ENCODE measurements at places on chromosomes 5 and 9.

DNA sequence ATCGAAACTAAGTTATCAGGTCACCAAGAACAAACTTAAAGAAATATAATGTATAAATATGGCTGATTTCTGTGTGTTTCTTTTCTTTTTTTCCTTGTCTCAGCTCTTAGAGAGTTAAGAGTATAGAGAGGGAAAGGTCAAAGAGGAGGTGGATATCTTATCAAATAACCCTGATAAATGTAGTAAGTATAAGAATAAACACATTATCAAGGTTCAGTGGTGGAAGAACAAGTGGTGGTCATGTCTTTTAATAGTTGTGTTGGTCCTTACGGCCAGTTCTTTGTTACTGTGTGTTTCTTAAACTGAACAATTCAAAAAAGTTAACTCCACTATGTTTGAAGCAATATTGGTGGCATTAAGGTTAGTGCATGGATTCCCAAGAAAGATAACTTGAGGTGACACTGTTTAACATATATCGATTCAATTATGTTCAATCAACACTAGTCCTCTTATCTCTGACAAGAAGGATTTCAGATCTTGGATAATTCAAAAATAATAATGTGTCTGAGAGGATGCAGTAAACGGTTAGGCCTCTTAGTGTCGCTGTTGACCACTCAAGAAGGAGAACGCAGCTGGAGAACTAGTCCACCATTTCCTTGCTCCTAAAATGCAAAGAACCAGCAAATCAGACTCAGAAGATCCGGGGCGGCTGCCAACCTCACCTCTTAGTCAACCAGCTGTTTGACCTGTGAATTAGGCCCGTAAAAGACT lies at the start of gene PCDHGA3:
PCDHGA3 (plus strand) TSS at position 588 of the 711 bp plus-strand sequence. CDS start 205 bp downstream, outside the sequence.
- DNase-seq = no peak

GRCh38 chr9:37983381-37984067 lies 79.6 kb upstream of the SLC25A51 start:
- no peak for DNase-seq

DNA sequence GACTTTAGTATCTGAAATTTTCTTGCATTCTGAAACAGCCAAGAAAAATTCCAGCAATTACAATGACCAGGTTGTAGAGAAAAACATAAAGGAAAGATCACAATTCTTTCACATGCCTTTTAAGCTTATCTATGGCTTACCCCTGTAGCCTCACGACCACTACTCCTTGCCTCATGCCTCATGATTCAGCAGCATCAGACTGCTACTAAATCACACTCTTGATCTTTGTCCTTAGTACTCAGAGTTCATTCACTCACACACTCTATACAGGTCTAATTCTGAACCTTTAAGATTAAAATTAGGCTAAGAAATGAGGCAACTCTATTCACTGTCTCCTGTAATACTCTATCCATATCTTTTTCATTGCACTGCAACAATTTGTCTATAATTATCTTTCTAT lies 415.1 kb downstream of the MLLT3 start:
- no peak for DNase-seq

- no peak for DNase-seq
Measured at GRCh38 chr9:79256691-79257213, 315.0 kb upstream of the TLE4 start.

GRCh38 chr5:159452480-159453167 lies 122.3 kb upstream of the IL12B start:
- no peak for DNase-seq

DNA sequence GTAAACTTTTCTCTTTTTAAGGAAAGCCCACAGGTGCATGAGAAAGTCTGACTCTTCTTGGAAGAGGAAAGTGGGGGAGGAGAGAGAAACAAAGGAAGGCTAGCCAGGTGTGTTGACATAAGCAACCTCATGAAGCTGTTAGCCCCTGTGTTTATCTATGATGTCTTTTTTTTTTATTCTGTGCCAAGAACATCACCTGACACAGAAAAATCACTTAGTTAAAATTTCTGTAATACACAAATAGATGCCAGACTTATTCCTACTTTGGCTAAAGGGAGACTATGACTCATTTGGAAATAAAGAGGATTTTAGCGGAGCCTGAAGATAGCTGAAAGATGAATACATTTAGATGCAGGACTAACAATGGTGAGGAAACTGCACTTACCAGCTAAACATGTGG lies 58.3 kb downstream of the BAAT start:
- DNase-seq = no peak

DNA sequence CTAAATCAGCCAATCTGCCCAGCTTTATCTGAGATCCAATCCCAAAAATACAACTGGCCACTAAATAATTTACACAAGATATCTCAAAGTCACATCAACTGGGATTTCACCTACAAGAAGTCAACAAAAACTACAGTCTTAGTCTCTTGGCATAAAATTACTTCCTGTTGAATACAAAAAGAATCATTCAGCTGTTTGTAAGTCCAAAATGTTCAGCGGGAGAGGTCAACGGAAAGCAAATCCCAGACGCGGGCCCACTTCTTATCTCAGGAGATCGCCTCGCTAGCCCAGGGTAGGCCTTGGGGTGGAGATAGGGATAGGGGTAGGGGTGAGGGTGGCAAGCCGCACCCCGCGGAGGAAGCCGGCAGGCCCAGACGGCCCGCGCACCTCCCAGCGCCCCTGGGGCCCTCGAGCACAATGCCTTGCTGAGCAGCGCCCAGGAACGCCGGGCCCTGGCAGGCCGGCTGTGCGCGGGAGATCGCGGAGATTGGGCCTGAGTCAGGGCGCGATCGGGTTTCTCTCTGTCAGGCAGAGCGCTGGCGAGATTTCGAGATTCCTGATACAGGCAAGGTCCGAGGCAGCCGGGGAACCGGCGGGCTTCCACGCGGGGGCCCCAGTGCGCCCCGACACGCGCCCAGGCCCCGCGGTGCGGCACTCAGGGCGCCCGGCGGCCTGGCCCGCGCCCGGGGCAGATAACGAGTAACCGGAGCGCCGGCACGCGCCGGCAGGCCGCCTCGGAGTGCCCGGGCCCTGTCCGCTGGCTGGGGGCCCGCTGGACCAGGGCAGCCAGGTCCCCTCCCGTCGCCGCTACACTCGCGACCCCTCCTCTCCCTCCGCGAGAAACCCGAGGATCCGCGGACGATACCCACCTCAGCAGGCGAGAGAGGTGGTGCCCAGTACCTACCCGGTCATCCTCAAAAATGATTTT lies 601 bp downstream of the HINT1 start:
- DNase-seq = no peak

DNA sequence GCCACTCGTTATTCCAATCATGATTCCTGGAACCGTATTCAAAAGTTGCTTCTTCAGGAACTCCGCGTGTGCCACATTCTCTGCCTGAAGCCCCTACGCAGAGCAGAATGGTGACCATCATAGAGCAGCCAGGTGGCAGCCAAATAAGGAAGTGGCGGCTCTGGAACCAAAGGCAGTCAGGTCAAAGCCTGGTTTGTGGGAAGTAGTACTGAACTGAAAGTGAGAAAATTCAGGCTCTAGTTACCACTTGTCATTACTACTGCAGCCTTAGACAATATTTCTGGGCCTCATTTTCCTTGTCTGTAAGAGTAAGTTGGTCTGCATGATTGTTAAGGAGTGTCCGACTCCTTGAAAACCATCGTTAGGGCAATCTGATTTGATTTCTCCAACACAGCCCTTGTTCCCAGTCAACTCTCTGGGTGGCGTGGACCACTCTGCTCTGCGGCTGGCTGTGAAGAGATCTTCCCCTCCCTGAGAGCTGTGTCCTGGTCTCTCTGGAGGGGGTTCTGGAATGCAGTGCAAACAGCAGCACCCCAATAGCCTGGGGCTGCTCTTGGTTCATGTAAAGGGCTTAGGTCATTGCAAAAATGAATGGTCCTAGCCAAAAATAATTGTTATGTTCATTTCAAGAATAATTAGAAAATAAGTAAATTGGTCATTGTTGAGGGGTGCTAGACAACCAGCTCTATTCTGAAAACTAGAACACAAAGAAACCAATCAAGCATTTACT lies 102.4 kb downstream of the MED27 start:
- no peak for DNase-seq

GRCh38 chr9:77457916-77458592 lies 190.1 kb downstream of the GNA14 start:
- DNase-seq = peak; percentile 62

DNA sequence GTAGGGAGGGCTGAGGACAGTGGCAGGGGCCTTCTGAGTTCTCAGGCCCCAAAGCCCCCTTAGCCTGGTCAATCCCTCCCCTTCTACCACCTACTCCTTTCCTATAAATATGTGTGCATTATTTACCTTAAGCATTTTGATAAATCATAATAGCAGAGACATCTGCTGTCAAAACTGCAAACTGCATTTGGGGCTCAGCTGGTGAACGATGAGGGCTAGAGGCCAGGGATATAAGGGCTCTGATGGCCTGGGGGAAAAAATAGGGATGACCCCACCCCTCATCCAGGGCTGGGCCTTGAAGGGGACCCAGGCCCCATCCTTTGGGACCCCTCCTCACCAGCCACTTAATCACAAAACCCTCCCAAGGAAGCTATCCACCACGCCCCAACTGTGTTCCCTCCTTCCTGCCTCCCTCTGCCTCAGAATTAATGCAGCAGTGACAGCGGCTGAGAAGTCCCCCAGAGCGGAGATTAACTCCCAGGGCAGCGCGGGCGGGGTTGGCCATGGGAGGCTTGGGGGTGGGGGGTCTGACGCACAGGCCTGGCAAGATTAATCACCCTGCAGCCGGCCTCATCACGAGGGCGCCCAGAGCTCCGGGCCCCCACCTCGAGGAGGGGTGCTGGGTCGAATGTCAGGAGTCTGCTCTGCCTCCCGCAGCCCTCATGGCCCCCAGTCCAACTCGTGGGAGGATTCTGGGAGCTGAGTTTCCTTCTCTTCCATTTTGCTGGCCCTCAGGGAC lies 42.1 kb downstream of the CXXC5 start:
- DNase-seq = no peak

GRCh38 chr5:176180339-176180738 lies 57.9 kb upstream of the SIMC1 start:
- DNase-seq = no peak

DNA sequence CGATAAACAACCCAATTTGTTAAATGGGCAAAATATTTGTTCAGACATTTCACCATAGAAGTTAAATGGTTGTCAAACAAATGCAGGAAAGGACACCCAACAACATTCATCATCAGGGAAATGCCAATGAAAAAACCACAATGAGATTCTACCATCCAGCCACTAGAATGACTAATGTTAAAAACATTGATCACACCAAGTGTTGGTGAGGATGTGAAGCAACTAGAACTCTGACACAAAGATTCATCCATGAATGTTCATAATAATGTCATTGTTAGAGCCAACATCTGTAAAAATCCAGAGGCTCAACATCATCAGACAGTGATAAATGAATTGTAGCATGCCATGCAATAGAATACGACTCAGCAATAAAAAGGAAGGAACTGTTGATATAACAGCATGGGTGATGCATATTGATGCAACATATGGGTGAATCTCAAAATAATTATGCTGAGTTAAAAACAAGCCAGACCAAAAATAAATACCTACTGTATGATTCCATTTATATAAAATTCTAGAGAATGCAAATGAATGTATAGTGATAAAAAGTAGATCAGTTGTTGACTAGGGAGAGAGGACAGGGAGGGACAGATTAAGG lies 55.9 kb upstream of the UNC5A start:
- DNase-seq = no peak

DNA sequence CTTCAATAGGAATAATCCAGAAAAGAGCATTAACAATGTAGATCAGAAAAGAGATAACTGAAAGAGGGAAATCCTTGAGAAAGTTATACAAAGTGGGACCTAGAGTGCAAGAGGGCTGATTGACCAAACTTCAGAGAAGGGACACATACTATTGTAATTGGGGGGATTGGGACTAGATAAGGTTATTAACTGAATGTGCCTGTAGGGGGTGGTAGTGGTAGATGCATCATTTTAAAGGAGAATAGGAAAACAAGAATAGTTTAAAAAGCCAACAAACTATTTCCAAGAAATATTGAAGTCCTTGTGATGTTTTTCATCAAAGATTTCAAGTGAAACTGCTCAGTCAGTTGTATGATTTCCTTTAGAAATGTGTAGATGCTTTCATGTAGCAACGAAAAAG lies 468.5 kb downstream of the TAF11L14 start:
- DNase-seq = no peak

DNA sequence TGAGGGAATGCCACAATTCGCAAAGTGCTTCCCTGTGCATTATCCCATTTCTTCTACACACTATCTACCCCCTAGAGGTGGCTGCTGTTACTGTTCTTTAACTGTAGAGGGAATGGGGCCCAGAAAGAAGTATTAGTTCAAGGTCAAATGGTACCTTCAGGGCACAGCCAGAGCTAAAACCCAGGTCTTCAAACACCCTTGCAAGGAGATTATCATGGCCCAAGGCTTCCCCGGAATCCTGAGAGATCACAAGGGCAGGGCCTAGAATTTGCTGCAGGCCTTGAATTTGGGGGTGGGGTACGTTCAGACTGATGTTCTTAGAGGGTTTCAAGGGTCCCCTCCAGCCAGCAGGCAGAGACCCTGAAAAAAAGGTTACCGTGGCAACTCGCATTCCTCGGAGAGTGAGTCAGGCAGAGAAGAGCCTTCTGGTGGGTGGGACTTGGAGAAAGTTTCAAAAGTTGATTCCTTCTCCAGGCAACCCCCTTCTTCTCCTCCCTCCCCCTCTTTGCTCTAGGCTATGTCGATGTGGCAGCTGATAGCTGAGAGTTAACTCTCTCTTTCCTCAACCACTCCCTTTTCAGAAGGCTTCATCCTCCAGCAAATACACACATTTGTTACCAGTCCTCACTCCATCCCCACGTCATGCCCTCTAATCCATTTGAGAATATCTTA lies 1.9 kb downstream of the SPARC start:
- DNase-seq = no peak

DNA sequence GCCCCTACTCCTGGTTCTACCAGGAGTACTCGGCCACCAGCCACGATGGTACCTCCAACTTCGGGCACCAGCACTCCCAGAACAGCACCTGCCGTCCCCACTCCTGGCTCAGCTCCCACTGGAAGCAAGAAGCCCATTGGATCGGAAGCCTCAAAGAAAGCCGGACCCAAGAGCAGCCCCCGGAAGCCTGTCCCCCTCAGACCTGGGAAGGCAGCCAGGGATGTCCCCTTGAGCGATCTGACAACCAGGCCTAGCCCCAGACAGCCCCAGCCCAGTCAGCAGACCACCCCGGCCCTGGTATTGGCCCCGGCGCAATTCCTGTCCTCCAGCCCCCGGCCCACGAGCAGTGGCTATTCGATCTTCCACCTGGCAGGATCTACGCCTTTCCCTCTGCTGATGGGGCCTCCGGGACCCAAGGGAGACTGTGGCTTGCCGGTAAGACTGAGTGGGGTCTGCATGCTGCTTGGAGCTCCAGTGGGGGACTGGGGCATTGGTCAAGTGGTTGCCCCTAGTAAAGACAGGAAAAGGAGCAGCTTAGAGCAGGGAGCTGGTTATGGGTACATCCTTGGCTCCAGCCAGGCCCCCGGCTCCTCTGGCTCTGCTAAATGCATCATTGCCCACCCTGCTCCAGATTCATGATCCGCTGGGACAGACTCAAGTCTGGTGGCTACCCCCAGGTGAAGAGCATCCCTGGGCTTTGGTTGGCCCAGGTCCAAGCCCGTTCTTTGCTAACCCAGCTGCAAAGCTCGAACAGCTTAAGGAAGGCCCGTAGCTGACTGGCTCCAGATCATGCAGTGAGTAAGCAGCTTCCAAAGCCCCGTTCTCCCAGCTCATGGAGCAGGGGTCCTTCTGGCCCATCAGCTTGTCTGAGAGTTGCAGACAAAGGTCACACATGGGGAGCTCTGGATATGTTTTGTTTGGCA lies 14.0 kb downstream of the COL27A1 start:
- no peak for DNase-seq

- no peak for DNase-seq
Measured at GRCh38 chr9:114203410-114204140, 48.2 kb downstream of the COL27A1 start.

Measured in thymus (tissue), 14 donors.